Ovary (tissue), 10 donors: ENCODE measurements at places on chromosomes 5 and 9. TPM values are rescaled to one million over a fixed set of nuclear protein-coding genes. Genes with fewer than 3 reads are reported as not detected.

- no peak overlapping the region for H3K4me3 ChIP-seq
- H3K4me1 ChIP-seq, result no peaks in the 10 kb centered on the region
- no peaks in the 10 kb centered on the region for H3K27me3 ChIP-seq
- DNase-seq, result no peak
These were observed 255.9 kb upstream of the IRX1 start for GRCh38 chr5:3339798-3340115.

PCDHGA2 gene
- 12.7 TPM for total RNA-seq

DNA sequence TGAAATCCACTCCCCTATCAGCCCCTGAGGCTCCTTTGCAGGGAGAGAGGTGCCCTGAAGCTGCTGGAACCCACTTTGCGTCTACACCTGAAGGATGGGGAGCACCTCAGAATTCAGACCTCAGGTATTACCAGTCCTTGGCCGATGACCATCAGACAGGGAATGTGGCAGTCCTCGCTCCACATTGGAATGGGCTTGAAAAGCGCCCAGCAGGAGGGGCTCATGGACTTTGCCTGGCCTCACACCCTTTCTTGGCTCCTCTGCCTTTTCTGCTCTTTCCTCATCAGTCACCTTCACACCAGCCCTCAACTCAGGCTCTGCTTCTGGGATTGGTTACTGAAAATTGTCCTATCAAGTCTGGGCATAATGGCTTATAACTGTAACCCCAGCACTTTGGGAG lies 83.9 kb downstream of the BARX1 start:
- H3K4me3 ChIP-seq, result no peak overlapping the region
- no peak overlapping the region for H3K27ac ChIP-seq
- no peaks in the 10 kb centered on the region for H3K27me3 ChIP-seq

GRCh38 chr5:112917453-112917995 lies 4.5 kb downstream of the REEP5 start:
- no peak overlapping the region for H3K27ac ChIP-seq
- peaks cover 10% of the 10 kb centered on the region for H3K4me1 ChIP-seq
- H3K27me3 ChIP-seq, result no peaks in the 10 kb centered on the region
- no peaks in the 10 kb centered on the region for H3K36me3 ChIP-seq
- no peak for DNase-seq
- no peak overlapping the region for H3K4me3 ChIP-seq

DNA sequence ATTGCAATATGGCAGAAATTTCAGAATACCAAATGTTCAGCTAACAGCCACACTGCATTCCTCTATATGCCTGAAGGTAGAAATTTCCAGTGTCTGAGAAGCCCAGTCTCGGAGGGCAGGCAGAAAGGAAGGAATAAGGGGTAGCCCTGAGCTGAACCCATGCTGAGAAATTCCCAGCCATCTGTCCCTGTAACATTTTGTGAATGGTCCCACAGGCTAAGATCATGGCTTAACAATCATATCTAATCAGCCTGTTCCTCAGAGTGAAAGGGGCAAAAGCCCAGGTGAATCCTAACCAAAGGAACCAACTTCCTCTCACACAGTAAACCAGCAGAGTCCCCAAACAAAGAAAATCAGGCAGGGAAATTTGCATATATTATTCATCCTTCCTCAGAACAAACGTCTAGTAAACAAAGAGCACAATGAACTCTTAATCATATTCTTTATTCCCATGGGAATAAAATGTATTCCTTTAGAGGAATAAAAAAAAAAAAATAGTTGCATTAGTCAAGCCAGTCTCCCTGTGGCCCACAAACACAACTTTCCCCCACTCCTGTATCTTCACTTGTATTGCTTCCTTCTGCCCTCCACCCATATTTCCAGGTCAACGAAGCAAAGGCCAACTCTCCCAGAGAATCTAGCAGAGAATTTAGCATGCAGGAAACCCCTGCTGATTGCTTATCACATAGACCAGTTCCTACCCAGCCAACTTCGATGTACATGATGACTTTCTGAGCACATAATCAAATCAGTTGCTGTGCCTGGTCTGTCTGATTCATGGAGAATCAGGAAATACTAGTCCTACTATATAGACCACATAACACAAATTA lies 257.6 kb downstream of the FAM114A2 start:
- H3K36me3 ChIP-seq, result no peaks in the 10 kb centered on the region
- H3K4me3 ChIP-seq, result no peak overlapping the region
- H3K27me3 ChIP-seq, result no peaks in the 10 kb centered on the region

C9orf50 gene
- not detected for total RNA-seq

GRCh38 chr5:140609126-140609525 lies 23.8 kb downstream of the CD14 start:
- no peak overlapping the region for H3K27ac ChIP-seq
- DNase-seq, result no peak
- no peaks in the 10 kb centered on the region for H3K36me3 ChIP-seq
- H3K4me3 ChIP-seq, result no peak overlapping the region
- H3K27me3 ChIP-seq, result no peaks in the 10 kb centered on the region

- no peak overlapping the region for H3K27ac ChIP-seq
- H3K4me3 ChIP-seq, result no peak overlapping the region
- H3K4me1 ChIP-seq, result no peaks in the 10 kb centered on the region
These were observed 11.2 kb downstream of the FAM240B start for GRCh38 chr9:38708759-38709158.

DNA sequence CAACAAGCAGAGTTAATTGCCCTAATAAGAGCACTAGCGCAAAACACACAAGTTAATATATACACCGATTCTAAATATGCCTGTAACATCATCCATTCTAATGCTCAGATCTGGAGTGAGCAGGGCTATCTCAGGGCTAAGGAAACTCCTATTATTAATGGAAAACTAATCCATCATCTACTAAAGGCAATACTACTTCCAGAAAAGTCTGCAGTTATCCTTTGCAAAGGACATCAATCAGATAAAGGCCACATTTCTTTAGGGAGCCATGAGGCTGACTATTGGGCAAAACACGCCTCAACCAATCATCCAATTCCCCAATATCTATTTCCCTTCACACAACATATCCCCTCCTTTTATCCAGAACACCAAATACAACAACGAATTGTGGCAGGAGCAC lies 1032.3 kb upstream of the NUDT12 start:
- no peaks in the 10 kb centered on the region for H3K27me3 ChIP-seq
- no peak for DNase-seq
- H3K27ac ChIP-seq, result no peak overlapping the region
- H3K36me3 ChIP-seq, result no peaks in the 10 kb centered on the region
- H3K4me1 ChIP-seq, result no peaks in the 10 kb centered on the region

LCNL1 gene
- total RNA-seq, result 1.5 TPM

SLC6A7 gene
- total RNA-seq, result not detected

DNA sequence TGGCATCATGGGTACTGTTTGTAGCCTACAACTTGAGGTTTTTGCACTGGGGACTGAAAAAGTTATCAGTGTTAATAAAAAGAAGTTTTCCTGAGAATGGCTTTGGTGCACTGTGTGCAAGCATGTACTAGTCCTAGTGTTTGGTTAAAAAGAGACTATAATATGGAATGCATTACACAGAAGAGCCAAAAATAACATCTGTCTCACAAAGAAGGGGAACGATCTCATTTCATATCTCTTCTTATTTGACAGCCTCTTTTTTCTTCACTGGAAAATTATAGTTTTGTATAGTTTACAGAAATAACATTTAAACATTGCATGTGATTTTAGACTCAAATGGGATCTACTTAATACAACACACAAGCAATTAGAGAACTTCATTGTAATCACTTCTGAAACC lies 127.0 kb upstream of the GDNF start:
- no peaks in the 10 kb centered on the region for H3K27me3 ChIP-seq
- no peaks in the 10 kb centered on the region for H3K4me1 ChIP-seq
- no peak for DNase-seq
- no peak overlapping the region for H3K4me3 ChIP-seq

DNA sequence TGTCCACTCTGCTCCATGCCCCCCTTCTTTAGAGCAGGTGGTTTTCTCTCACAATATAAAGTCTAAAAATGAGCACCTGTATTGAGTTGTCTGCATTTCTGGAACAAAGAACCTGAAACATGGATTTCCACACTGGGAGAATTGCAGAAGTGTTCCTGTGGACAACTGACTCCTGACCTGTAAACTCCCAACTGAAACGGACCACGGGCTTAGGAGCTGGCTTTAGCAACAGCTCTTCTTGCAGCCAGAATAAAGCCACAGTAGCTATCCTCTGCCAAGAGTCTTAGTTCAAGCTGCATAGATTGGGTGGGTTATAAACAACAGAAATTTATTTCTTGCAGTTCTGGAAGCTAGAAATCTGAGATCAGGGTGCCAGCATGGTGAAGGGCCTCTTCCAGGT lies 194.7 kb downstream of the DTWD2 start:
- no peaks in the 10 kb centered on the region for H3K27me3 ChIP-seq
- no peaks in the 10 kb centered on the region for H3K36me3 ChIP-seq
- H3K4me3 ChIP-seq, result no peak overlapping the region
- DNase-seq, result no peak

TJP2 gene
- 41.0 TPM for total RNA-seq

DNA sequence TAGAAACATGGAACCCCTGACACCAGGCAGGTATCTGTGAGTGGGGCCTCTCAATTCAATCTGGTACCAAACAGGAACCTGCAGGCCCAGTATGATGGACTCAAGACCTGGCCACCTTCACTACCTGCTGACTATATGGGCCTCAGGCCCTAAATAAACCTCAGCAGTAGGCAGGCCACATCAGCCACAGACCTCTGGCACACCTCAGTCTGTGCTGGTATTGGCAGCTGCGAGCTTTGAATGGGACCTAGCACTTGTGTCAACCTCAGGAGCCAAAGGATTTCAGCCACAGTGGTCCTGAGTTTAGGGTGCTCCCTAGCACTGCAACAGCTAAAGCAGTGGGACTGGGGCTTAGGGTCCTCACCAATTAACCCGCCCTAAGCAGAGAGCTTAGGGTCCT lies 325.5 kb downstream of the ZNF608 start:
- no peak overlapping the region for H3K4me3 ChIP-seq
- H3K36me3 ChIP-seq, result no peaks in the 10 kb centered on the region
- DNase-seq, result no peak
- no peak overlapping the region for H3K27ac ChIP-seq
- H3K4me1 ChIP-seq, result no peaks in the 10 kb centered on the region
- H3K27me3 ChIP-seq, result no peaks in the 10 kb centered on the region

GRCh38 chr9:117305454-117305853 lies 109.4 kb downstream of the ASTN2 start:
- no peak overlapping the region for H3K27ac ChIP-seq
- no peak overlapping the region for H3K4me3 ChIP-seq
- H3K36me3 ChIP-seq, result no peaks in the 10 kb centered on the region
- H3K27me3 ChIP-seq, result no peaks in the 10 kb centered on the region

DNA sequence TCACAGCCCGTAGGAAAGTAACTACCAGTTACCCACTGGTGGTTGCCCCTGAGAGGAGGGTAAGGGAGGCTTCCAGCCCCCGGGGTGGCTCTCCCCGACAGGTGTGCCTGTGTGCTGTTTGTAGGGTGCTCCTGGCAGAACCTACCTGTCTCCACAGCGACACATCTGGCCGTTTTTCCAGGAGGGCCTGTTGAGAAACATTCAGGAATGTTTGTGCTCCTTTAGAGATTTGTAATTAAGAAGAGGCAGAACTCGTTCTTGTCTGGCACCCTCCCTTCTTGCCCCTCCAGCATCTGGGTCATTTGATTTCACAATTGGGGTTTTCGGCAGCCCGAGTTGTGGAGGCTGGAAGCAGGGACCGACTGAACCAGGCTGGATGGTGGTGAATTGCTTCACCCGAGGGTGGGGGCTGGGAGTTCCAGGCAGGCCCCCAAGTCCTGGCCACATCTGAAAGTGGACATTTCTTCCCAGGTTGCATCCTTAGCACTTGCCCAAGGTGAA lies 74.2 kb downstream of the WWC1 start:
- no peak overlapping the region for H3K27ac ChIP-seq
- H3K36me3 ChIP-seq, result no peaks in the 10 kb centered on the region
- no peak for DNase-seq
- H3K4me3 ChIP-seq, result no peak overlapping the region

PPIP5K2 gene
- 52.7 TPM for total RNA-seq

GRCh38 chr5:111013011-111013410 lies 58.5 kb upstream of the TSLP start:
- H3K4me3 ChIP-seq, result no peak overlapping the region
- H3K27ac ChIP-seq, result no peak overlapping the region
- H3K27me3 ChIP-seq, result no peaks in the 10 kb centered on the region
- no peaks in the 10 kb centered on the region for H3K4me1 ChIP-seq
